Left ventricle myocardium inferior (tissue), 1 donor: ENCODE measurements at places on chromosomes 7 and 10. TPM values are rescaled to one million over a fixed set of nuclear protein-coding genes. Genes with fewer than 3 reads are reported as not detected.

The OGDHL gene
- 4.5 TPM for total RNA-seq

The SYT15 gene
- 1.9 TPM for total RNA-seq

The ENO4 gene
- not detected for total RNA-seq

The PAOX gene
- 2.9 TPM for total RNA-seq

The ANKRD1 gene
- total RNA-seq = 2,047 TPM

The NPTX2 gene
- 2.3 TPM for total RNA-seq

The MUC12 gene
- total RNA-seq = 0.30 TPM

The CTTNBP2 gene
- total RNA-seq = 1.2 TPM

The ATP5F1C gene
- total RNA-seq = 743 TPM

The PLPP4 gene
- not detected for total RNA-seq

The FOXP2 gene
- total RNA-seq = 2.1 TPM

The UPK3B gene
- 0.49 TPM for total RNA-seq

The FAM25A gene
- not detected for total RNA-seq

The GNGT1 gene
- not detected for total RNA-seq

The EPHA1 gene
- not detected for total RNA-seq

The CHST3 gene
- total RNA-seq = 18.0 TPM

The SLC39A12 gene
- not detected for total RNA-seq

The AGMO gene
- total RNA-seq = 0.36 TPM

The PKD2L1 gene
- not detected for total RNA-seq

The PIK3AP1 gene
- total RNA-seq = 5.4 TPM

The AGR3 gene
- not detected for total RNA-seq

The THNSL1 gene
- 5.3 TPM for total RNA-seq

The HTR5A gene
- total RNA-seq = not detected

The SRRM3 gene
- total RNA-seq = 6.1 TPM

The CLRN3 gene
- total RNA-seq = not detected
